GM06990 (cell line): ENCODE measurements at places on chromosomes 11 and 22.

DNA sequence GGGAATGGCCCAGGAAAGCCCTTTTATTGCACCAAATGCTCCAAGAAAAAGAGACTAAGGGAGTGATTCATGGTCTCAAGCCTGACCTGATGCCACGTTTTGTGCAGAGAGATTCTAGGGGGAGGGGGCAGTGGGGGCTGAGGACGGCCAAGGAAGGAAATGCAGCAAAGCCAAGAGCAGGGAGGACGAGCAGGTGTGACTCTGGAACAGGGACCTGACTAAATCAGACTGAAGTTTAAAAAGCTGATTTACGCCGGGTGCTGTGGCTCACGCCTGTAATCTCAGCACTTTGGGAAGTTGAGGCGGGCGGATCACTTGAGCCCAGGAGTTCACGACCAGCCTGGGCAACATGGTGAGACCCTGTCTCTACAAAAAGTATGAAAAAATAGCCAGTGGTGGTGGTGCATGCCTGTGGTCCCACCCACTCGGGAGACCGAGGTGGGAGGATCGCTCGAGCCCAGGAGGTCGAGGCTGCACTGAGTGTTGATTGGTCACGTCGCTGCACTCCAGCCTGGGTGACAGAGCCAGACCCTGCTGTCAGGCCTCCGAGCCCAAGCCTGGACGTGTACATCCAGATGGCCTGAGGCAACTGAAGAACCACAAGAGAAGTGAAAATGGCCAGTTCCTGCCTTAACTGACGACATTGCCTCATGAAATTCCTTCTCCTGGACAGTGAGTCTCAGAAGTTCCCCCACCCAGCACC, 10.8 kb upstream of the IFITM3 start:
- no peak for DNase-seq

GRCh38 chr11:129115652-129116586, 76.2 kb downstream of the ARHGAP32 start:
- DNase-seq = no peak

GRCh38 chr11:10488121-10488933, 33.3 kb downstream of the AMPD3 start:
- DNase-seq = peak; percentile 30

GRCh38 chr22:29718949-29719898, 579 bp upstream of the CABP7 start:
- no peak for DNase-seq

DNA sequence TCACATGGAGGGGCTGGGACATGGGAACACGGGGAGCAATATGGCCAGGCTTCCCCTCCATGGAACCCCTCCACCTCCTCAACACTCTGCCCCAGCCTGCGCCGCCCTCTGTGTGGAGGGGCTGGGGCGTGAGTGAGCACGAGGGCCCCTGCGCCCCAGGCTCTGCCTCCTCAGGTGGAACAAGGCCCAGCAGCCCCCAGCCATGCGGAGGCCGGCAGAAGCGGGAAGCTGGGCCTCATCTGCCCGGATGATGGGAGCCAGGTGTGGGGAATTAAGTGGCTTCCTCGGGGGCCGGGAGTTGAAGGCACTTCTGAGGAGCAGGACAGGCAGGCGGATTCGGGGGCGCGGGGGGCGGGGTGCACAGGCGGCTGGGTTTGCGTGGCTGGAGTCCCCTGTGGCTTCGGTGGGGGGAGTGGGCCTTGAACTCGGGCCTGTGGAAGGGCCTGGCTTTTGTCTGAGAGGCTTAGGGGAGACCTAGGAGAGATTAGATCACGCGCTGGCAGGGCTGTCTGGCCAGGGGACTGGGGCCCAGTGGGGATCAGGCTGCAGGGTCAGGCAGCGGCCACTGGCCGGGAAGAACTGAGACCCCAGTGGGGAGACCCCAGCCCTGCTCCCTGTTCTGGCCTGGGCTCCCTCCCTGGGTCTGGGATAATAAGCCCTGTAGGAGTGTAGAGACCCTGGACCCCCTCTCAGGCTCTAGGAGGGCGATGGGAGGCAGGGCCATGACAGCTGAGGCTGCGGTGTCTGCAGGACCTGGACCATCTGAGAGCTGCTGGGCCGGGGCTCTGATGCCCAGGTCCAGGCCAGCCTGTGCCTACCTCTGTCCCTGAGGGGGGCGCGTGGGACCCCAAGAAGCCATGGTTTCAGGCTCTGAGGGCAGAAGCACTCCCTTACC, 13.3 kb downstream of the PRR33 start:
- DNase-seq = no peak

DNA sequence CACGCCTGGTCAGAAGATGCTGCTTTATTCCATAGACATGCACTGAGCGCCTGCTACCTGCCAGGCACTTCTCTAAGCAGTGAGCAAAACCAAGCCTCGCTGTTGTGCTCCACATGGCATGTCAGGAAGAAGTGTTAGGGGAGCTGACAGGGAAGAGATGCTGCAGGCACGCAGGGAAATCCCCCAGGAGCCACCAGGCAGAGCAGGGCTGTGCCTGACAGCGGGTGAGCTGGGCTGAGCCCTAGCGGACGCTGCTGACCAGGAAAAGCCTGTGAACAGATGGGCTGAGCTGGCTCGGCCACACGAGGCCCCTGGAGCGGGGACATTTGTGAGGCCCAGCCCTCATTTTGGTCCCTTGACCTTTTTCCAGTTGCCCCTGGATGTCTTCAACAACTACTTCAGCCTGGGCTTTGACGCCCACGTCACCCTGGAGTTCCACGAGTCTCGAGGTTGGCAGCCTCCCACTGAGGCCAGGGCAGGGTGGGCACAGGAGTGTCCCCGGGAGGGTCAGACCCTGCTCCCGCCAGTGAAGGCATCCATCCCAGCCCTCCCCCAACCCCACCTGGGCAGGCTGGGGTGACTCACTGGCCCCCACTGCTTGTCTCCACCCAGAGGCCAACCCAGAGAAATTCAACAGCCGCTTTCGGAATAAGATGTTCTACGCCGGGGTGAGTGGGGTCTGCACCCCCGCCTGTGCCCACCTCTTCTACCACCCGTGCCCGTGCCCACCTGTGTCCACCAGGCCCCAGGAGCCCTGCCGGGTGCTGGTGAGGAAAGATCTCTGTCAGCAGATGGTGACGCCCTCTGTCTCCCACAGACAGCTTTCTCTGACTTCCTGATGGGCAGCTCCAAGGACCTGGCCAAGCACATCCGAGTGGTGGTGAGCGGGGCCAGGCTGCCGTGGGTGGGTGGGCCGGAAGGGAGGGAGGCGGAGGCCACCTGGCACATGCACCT, 7.4 kb upstream of the MDK start:
- DNase-seq = no peak

GRCh38 chr11:58926695-58927094, 12.6 kb upstream of the GLYATL1 start:
- no peak for DNase-seq

- no peak for DNase-seq
Measured at GRCh38 chr11:27456140-27456794, 16.3 kb downstream of the LGR4 start.

DNA sequence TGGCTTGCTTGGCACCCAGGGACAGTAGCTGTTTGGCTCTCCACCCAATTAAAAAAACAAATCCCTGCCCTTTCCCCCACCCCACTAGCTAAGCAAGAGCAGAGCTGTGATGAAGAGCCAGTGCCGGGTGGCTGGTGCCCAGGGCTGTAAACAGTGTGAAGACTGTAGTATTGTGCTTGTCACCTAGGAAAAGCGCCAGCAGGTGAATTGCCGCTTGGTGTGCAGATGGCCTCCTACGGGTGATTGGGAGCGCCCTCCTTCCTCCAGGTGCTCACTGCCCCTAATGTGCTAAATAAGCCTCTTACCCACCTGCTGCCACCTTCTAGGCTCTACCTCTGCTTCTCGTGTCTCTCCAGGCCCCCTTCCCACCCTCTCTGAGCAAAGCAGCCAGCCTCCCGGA, 18.4 kb upstream of the RAPSN start:
- DNase-seq = no peak

DNA sequence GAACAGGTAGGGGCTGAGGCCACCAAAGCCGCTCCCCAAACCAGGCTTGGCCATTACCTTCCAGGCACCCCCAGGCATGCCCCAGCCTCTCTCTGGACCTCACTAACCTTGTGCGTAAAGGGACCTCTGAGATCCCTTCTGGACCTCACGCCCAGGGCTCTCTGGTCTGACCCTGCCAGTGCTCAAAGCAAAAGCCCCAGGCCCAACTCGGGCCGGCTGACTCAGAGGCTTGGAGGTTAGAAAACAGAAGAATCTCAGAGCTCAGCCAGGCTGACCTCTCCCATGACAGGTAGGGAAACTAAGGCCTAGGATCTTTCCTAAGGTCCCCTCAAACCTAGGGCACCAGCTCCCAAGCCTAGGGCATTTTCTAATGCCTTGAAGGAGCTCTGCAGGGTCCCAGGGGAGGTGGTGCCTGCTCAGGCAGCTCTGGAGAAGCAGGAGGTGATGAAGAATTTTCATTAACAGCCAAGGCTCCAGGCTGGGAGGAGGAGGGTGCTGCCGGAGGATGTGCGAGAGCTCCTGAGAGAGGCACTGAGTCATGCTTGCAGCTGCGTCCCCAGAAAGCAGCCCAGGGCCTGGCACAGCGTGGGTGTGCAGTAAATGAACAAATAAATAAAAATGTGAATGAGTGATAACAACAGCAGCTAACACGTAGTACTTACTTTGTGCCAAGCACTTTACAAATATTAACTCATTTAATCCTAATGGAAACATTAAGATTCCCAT, 25.6 kb downstream of the ARRB1 start:
- no peak for DNase-seq

GRCh38 chr11:57560146-57560545, 7.3 kb downstream of the UBE2L6 start:
- DNase-seq = no peak

GRCh38 chr11:4071914-4072313, 22.7 kb upstream of the RRM1 start:
- no peak for DNase-seq

- DNase-seq = no peak
Measured at GRCh38 chr11:102276783-102277182, 40.5 kb upstream of the BIRC3 start.

DNA sequence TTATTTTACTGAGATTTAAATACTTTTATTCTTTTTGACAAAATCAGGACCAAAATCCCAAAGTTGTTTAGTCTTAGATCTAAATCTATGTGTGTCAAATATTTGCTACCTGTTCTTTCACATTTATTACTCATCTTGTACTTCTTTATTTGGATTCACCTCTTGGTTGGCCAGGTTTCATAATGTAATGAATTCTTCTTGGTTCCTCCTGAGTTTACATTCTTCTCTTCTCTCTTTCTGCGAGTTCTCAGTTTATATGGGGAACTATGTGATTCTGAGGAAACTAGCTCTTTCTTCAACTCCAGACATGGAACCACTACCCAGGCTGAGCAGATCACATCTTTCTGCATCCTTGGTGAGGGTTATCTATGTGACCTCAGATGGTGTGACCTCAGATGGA, 50.2 kb downstream of the EHF start:
- DNase-seq = no peak

DNA sequence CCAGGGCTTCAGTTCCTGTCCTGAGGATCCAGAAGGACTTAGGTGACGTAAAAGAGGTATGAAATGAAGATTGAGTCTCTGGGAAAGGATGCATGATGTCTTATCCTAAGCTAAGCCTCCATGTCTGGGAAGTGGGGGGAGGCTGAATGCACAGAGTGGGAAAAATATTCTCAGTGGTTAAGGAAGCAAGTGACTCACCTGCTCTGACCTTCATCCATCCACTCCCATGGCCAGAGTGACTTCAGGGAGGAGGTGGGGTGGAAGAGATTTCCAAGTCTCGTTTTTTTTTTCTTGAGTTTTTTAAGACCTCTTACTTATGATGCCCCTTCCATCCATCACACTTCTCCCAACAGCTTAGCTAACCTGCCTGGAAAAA, 32.5 kb upstream of the POLD3 start:
- no peak for DNase-seq

DNA sequence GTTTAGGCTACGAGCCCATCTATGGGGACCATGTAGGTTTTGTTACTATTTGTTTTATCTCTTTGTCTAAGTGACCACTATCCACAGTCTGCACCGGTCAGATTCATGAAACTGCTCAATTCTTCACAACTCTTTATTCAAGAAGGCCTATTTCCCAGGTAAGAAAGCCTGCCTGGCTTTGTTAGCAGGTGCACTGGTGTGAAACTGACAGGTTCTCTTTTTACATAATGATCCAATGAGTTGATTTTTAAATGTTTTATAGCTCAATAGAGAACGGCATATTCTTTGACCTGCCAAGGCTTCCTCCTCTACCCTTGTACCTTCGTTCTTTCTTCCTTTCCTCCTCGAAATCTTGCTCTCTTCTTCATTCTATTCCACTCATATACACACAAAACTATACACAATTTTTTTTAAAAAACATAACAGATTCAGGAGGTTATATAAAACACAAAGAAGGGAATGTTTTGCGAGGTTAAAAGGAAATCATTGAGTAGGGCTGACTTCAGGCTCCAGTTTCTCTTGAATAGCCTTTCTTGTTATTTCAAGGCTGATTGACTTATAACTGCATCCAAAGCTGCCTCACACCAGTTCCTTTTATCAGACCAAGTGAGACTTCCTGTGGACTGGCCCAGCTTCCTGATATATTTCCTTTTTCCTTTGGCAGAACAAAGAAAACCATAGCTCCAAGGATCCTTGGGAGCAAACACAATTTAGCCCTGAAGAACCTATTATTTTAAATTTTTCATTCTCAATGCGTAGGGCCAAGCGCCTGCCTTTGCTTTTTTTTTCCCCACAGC, 11.4 kb downstream of the FLI1 start:
- no peak for DNase-seq

GRCh38 chr11:74025467-74026166, 16.7 kb upstream of the UCP3 start:
- DNase-seq = no peak

DNA sequence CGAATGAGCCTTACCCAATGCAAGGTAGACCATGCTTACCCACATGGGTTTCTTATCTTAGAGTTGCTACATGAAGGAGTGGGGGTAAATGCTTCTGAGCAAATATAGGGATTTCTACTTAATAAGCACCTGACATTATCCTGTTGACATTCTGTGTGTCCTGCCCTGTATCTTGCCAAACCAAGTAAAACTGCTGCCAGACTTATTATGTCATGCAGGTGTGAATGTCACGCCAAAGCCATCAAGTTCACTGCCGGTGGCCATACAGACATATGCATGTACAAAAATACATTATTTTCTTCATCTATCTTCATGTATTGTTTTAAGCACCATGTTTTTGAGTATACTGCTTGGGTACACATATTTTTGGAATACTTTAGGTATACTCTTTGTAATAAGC, 70.2 kb downstream of the NOX4 start:
- no peak for DNase-seq

DNA sequence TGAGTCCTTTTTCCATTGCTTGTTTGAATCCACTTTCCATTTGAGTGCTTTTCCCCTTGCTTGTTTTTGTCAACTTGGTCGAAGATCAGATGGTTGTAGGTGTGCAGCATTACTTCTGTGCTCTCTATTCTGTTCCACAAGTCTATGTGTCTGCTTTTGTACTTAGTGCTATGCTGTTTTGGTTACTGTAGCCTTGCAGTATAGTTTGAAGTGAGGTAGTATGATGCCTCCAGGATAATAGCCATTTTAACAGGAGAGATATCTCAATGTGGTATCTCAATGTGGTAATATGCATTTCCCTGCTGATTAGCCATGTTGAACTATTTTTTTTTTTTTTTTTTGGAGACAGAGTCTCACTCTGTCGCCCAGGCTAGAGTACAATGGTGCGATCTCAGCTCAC, 16.7 kb downstream of the ACRV1 start:
- DNase-seq = no peak

- DNase-seq = no peak
Measured at GRCh38 chr22:30459181-30460052, 12.4 kb downstream of the SEC14L3 start.
